Body of pancreas (tissue), 4 donors: ENCODE measurements at places on chromosomes 11 and 22.

DNA sequence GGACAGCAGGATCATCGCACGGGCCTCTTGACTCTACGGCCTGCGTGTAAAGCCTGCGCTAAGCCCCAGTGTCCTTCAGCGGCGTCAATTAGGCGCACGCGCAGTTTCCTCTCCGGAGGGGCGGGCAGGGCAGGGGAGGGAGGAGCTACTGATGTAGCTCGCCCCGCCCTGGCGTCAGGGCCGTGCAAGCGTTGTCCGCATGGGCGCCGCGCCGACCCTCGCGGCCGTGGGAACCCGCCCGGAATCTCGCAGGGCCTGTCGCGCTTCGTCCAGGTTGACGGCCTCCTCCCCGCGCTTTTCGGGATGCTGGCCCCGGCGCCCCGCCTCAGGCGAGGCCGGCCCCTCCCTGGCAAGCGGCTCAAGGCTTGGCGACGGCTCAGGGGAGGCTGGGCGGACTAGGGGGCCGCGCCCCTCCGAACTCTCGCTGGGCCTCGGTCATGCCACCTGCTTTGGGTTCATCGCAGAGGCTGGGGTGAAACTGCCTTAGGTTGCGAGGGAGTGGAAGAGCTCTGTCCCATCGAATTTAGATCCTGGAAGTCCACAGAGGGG is 61.1 kb downstream of the ST3GAL4 start:
- DNase-seq: peak; percentile 88

DNA sequence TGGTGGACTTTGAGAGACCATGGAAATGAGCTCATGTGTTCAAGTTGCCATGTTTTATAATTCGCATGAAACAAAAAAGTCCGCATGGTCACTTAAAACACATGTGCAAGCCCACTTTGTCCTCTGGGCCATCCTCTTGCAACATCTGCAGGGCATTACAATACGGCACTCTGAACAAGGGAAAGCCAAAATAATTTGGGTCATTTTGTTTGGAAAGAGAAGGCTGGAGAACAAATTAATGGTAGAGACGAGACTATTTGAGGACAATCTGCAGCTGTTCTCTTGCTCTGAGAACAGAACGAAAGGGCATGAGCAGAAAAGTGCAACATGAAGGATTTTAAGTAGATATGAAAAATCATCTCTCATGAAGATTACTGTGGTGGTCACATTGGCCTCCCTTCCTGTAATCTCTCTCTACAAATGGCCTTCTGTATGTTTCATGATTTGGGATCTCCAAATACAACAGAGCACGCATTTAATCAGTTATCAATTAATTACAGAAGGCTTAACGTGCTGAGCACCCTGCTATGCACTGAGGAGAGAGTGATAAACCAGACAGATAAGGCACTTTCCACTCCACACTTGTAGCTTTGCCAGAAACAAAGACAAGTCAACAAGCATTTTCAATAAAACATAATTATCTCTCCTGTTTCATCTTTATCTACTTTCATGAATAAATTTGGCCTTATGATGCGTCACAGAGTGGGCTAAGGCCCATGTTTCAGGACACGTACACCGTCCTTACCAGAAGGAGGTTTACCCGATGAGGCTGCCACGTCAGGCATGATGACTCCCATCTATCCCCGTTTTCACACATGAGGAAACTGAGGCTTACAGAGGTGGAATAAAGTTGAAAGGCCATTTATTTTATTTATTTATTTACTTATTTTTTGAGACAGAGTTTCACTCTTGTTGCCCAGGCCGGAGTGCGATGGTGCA is 384.1 kb downstream of the LARGE1 start:
- DNase-seq: no peak

- DNase-seq: peak; percentile 57
Measured at GRCh38 chr11:5596607-5597201, at the start of gene TRIM6. Gene TRIM6, plus strand, starts transcription at chr11:5596637. Its CDS starts 261 bp downstream, at chr11:5596898.

GRCh38 chr11:93655581-93656255 is 5.8 kb upstream of the CEP295 start:
- no peak for DNase-seq

GRCh38 chr22:36052505-36052941 is 23.9 kb upstream of the RBFOX2 start:
- peak; percentile 14 for DNase-seq

GRCh38 chr22:43925433-43926348 is 2.1 kb downstream of the PNPLA3 start:
- no peak for DNase-seq

GRCh38 chr22:37904572-37905533 is 1.2 kb upstream of the MICALL1 start:
- DNase-seq: no peak

GRCh38 chr22:30514252-30514651 is 8.8 kb upstream of the SEC14L4 start:
- DNase-seq: no peak

DNA sequence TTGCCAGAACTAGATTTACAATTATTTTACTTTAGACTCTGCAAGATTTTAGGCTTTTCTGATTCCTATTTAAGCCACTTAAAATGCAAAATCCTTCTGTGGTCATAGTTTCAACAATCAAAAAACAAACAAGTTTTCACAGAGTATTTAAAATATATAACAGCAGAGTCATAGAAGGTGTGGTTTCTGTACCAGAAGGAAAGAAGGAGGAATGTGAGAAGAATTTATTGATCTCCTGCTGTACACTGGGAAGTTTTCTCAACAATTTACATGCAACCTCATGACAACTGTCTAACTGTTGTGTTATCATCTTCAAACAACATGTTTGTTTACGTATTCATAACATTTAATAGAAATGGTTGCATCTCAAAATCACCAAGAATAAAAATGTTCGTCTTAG is 102.3 kb upstream of the CEP126 start:
- DNase-seq: no peak

DNA sequence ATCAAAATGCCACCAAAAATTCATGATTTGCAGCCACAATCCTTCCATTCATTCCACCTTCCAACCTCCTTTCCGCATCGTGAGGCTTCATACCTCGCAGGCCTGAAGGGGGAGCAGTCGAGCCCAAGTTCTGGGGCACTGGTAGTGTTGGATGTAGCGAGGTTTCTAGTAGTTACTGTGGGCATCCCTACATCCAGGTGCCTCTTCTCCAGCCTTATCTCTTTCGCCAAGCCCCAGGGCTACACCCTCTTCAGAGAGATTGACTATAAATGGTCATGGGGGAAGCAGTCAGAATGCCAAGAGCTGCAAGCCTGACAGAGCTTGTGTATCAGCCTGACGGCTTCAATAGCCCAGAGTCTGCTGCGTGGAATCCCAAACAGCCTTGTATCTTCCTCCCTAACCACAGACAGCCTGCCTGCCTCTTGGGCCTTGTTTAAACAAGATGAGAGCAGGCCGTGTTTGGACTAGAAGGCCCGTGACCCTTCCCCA is 28.9 kb downstream of the CLMP start:
- DNase-seq: peak; percentile 16

DNA sequence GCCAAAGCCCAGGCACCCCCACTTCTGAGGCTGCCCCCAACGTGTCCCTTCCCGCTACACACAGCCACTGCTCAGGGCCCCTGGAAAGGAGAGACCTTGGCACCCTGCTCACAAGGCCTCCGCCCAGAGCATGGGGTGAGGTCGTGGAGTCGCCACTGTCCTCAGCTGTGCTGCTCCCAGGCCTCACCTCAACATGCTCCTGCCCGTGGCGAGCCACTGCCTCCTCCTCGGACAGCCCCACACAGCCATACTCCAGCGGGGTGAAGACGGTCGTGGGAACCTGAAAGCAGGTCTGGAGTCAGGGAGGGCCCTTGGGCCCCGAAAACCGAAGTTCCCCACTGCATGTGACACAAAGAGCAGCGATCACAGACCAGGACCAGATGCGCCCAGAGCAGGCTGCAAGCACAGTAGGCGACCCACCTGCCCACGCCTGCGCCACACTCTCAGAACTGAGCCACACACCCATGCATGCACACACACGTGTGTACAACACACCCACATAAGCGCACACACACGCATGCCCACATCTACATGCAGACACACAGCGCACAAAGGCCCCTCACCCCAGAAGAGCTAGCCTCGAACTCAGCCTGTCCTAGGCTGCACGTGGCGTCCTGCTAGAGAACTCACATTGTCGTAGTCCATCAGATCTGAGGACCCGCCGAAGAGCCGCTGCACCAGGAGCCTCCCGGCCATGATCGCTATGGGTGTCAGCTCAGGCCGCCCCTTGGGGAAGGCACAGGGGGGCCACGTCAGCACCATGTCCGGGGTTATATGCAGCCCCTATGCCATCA is 25.5 kb upstream of the GNB1L start:
- DNase-seq: peak; percentile 8

DNA sequence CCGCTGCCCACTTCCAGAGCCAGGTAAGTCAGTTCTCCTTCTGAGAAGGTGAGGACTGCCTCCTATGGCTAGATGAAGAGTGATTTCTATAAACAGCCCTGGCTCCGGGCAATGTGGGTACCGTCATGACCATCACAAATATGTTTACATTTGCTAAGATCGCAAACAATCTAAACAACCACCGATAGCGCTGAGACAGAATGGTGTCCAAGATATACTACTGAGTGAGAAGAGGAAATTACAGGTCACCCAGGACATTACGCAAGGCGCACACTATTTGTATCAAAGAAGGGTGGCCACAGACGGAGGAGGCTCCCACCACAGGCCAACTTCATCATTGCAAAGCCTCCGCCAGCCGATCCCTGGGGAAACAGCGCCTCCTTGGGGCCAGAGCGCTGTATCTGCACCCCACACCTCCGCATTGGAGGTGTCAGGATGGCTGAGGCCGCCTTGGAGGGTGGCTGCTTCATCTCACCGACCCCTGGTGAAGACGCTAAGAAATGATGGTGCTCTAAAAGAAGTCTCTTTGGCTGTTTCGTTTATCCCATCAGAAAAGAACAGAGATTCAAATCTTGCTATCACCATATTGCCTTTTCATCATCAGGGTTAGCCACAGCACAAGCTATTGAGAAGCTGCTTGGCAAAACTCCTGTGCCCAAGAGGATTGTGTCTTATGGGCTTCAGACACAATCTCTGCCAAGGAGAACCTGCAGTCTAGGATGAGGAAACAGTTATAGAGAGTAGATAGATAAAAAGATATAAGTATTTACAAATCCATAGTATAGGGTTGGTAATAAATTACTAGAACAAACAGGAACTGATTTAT is 12.3 kb upstream of the ASRGL1 start:
- no peak for DNase-seq

- DNase-seq: no peak
Measured at GRCh38 chr11:85787168-85787567, 23.8 kb downstream of the SYTL2 start.

- peak; percentile 78 for DNase-seq
Measured at GRCh38 chr11:75786101-75786736, 17.6 kb downstream of the DGAT2 start.

DNA sequence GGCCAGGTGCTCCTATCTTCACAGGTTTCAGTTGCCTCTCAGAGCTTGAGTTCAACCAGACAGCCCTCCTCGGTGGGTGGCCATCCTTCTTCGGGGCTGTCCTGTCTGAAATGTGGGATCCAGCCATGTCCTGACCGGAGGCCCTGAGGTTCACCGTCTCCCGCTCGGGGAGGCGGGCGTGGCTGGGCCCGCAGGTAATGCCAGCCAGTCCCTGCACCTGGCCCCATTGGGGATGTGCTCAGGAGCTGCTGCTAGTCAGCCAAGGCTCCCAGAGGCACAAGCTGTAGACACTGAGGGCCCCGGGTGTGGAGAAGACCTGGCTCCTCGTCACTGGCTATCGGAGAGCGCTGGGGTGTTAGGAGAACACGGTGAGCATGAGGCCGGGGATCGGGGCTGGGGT is 32.6 kb downstream of the TSPAN4 start:
- DNase-seq: no peak
